ENCODE measurements at places on chromosomes 4 and X.

GRCh38 chr4:48346594-48346993, 5.3 kb downstream of the SLAIN2 start:
- no peak for DNase-seq

- no peak for DNase-seq
Measured at GRCh38 chr4:79044141-79044659, 105.0 kb upstream of the PAQR3 start.

DNA sequence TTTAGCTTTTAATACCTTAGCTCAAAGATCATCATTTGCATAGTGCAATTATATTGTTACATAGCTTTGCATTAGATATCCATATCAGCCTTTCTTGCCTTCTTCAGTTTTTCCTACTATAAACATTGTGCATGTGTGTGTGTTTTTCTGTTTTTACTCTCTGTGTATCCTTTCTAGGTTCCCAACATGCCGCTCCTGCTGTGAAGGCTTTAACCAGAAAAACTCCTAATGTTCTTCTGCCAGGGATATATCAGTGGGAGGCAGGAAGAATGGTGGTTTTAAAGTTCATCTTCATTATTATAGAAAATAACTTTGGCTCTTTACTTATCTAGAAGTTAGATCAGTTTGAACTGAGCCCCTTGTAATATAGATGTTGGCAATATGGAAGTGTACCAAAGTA, 61.2 kb downstream of the CPE start:
- no peak for DNase-seq

DNA sequence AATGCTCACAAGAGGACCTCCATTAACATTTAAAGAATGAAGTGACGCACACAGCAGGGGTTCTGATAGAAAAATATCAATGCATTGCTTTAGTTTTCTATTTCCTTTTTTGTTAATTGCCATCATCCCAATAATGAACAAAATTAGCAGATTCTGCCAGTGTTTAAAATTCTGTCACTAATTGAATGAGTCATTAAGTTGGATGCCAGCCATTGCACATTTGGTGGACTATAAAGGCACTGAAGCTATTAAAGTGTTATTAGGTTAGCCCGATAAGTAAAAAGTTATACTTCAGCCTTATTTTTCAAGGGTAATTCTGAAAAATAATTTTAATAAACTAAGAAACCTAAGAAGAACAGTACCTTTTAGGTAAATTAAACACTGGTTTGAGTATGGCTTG, 53.1 kb downstream of the MAP3K15 start:
- no peak for DNase-seq

DNA sequence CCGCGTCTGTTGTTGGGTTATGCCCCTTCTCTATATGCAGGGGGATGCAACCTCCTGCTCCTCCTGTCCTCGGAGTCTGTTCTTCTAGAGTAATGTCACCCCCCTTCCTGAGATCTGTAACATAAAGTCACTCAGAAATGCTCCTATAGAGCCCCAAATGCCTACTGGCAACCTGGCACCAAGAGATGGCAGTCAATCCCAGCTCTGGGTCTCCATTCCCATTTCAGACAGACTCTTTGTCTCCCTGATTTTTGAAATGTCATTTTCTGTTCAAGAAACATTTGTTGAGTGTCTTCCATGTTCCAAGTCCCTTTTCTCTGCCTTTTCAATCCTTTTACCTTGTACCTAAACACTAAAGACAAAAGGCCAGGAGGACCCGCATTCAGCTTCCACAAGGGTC, 9.6 kb upstream of the PRDM8 start:
- no peak for DNase-seq

DNA sequence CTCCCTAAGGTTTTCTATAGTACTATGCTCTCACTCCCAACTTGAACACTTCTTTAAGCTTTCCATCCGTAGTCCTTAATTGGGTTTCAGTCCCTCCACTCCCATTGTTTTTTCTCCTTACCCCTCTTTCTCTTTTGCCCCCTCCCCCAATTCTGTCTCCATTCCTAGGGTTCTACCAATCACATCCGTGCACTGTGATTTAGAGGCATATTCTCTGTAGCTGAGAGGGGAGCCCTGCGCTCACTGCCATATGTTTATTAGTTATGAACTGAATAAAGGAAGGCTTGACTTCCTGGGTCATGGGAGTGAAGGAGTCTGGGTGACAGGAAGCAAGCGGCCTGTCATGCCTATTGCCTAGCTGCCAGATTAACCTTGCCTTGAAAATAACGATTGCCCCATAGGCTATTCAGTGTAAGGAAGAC, 471 bp downstream of the MCTS1 start:
- DNase-seq = peak; percentile 38

- DNase-seq = no peak
Measured at GRCh38 chr4:8478371-8478770, 37.8 kb downstream of the TRMT44 start.

DNA sequence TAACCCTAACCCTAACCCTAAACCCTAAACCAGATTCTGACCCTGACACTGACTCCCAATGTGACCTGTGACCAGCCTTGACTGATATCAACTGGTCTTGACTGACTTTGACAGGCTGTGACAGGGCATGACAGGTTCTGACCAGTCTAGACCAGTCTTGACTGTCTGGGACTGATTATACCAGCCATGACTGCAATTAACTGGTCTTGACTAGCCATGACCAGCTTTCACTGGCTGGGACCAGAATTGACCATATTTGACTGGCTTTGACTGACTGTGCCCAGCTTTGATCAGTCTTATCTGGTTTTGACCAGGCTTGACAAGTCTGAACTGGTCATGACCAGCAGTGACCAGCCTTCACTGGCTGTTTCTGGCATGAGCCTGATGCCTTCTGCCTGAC, 95.5 kb downstream of the BMP15 start:
- no peak for DNase-seq

DNA sequence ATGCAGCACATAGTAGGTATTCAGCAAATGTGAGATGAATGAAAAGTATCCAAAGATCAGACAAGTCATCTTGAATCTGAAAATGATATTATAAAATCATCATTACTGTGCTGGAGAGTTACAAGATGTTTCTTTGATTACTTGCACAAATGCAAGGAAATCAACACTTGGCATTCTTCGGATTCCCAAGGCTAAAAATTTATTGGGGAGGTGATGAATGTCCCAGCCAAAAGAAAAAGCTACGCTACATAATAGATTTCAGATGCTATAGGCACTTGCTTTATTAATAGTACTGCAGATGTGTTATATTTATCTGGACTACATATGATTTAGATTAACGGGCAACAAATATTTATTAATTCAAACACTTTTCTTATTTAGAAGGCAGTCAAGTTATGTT, 286.7 kb upstream of the TENM3 start:
- no peak for DNase-seq

DNA sequence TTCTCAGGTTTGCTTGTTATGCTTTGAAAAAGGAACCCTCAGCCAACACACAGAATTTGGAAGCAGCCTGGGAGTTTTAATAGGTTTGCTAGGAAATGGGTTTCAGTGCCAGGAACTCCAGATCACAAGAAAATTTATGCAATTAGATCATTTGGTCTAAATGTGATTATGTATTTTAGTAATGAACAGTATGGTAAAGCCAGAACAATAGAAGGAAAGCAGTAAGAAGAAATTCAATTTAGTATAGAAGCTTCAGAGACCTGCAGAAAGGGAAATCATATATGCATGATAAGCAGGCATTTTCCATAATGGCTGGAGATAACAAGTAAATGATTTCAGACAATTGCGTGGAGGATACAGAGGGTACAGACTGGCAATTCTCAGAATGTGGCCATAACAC, 184.7 kb downstream of the KCNIP4 start:
- no peak for DNase-seq

GRCh38 chr4:61312526-61312925, 112.4 kb downstream of the ADGRL3 start:
- DNase-seq = no peak

GRCh38 chr4:37689353-37690095, 3.3 kb upstream of the RELL1 start:
- DNase-seq = no peak

DNA sequence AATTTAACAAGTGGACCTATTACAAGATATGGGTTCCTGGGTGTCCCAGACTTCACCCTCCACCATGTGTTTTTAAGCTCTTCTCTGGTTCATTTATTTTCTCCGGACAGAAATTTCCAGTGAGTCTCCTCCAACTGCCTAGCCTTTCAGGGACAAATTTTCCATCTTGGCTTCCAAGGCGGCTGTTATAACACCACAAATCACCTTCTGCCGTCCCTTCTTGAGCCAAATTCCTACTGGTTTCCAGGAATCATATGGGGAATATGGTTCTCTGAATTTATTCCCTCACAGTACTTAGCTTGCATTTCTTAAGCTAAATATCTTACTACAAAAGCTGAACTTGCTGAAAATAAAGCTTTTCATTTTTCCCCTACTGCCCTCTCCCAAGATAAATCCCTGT, 18.8 kb downstream of the NEXMIF start:
- DNase-seq = no peak

DNA sequence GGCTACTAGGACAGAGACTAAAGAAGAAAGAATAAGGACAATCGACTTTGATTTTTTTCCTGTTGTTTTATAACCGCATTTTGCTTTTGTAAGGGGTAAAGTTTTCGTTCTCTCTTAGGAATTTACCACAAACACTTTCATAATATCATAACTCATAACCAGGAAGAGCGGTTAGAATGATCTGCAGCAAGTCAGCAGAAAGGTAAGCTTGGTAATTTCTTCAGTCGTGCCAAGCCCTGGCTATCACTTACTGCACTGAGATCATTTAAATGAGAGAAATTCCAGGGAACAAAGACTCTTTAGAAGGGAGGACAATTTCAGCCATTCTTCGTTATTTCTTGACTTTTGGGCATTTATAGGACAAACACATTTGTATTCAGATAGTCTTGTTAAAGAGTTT, 258.1 kb downstream of the UNC5C start:
- DNase-seq = no peak

DNA sequence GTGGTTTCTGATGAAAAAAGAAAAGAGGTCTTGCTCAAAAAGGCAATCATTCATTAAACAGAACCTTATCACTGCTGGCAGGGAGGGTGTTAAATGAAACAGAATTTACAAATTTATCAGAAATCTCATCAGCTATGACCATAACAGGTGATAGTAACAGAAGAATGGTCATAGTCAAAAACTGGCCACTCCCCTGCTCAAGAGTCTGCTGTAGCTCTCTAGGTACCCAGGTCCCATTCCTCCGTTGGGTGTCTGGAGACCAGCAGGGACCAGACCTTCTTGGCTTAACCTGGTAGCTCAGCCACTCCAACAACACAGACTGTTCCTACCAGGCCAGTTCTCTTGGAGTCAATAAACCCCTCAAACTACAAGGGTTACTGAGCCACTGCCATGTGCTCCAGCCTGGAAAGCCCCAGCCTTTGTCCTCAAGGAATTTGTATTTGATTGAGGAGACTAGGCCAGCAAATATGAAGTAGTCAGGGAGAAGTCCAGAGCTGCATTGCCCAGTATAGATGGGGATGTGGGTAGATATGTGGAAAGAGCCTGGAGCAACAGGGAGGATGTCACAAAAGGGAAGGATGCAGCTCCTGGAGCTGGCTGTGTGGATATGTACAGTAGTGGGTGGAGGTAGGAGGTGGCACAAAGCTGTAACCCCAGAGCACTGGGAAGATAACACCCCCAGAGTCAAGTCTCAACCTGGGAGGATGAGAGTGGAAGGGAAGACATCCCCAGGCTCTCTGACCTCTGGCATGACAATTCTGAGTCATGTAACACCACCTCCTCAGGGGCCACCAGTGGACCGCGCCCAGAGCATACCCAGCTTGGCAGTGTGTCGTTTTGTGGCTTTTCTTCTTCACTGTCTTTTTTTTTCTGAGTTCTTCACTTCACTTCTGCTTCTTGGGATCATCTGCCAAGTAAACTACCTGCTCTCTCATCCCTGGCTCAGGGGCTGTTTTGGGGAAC, 21.9 kb downstream of the RASL11B start:
- DNase-seq = no peak

GRCh38 chrX:136584545-136584944, 52.5 kb downstream of the VGLL1 start:
- no peak for DNase-seq

DNA sequence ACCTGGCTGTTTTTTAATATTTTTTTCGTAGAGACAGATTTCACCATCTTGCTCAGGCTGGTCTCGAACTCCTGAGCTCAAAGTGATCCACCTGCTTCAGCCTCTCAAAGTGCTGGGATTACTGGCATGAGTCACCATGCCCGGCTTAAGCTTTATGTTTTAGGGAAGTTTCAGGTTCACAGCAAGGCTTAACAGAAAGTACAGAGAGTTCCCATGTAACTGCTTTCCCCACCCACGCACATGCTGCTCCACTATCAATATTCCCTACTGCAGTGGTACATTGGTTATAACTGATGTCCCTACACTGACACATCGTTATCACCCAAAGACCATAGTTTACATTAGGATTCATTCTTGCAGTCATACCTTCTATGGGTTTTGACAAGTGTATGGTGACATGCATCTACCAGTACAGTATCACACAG, 62.7 kb downstream of the PRPS1 start:
- DNase-seq = no peak

GRCh38 chr4:141155586-141155985, 22.3 kb upstream of the RNF150 start:
- no peak for DNase-seq

DNA sequence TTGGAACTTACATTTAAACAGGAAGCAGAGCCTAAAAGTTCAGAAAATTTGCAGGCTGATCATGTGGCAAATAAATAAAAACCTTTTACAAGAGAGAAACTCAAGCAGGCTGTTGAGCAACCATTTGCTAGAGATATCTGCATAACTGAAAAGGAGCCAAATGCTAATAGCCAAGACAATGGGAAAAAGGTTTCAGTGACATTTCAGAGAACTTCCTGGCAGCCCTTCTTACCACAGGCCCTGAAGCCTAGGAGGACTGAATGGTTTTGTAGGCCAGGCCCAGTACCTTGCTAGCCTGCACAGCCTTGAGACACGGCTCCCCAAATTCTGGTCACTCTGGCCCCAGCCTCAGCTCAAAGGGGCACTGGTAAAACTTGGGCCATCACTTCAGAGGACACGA, 945.1 kb downstream of the ADGRL3 start:
- DNase-seq = no peak

- DNase-seq = no peak
Measured at GRCh38 chr4:179843370-179843769, 2399.8 kb upstream of the TENM3 start.

DNA sequence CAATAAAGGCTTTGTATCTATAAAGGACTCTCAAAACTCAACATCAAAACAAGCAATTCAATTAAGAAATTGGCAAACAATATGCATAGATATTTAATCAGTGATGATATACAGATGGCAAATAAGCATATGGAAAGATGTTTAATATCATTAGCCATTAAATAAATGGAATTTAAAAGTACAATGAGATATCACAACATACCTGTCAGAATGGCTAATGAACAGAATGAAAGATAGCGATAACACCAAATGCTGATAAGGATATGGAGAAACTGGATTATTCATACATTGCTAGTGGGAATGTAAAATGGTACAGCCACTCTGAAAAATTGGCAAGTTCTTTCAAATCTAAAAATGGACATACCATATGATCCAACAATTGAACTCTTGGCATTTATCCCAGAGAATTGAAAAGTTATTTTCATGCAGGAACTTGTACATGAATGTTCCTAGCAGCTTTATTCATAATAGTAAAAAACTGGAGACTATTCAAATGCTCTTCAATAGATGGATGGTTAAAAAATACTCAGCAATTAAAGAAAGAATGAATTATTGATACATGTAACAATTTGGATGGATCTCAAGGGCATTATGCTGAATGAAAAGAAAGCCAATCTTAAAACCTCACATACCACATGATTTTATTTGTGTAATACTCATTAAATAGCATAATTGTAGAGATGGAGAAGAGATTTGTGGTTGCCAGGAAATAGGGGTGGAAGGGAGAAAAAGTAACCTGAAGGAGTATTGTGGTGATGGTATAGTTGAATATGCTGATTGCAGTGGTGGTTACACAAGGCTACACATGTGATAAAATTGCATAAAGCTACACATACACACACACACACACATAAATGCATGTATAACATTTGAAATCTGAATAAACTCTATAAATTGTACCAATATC, 45.9 kb upstream of the ALG13 start:
- no peak for DNase-seq
